Naive thymus-derived CD8-positive, alpha-beta T cell (primary cell): ENCODE measurements at places on chromosomes 5 and 9.

DNA sequence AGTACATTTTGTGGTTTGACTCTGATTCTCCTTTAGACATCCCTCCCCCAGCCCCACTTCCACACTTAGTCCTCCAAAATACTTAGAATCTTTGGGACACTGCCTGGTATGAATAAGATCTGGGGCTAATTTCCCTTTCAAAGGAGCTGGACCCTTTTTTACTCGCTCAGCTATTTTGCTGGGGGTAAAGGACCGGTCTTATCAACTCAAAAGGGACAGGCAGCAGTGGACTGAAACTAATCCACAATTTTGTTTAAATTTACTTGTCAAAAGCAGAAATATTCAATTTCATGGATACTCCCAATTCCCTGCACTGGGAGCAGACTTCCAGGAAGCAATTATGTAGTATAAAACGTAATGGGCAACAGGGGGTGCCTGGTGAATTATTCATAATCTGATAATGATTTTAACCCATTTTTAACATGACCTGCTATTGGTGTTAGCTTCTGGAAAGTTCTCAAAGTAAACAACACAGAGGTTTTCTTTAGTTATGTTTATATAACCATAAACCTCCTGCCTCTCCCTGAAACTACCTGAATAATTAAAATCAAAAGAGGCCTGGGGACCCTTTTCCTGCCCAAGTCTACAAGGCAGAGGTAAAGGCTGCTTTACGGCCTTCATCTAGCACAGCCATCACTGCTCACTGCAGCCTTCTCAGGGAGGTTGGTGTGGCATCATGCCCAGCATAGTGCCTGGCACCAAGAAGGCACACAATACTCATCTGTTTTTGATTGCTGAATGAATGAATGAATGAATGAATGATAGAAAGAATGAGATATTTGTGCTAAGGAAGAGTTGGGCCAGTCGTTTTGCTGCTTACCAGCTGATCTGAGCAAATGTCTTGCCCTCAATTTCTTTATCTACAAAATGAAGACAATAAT is 44.2 kb upstream of the GNPDA1 start:
- DNase-seq, result no peak

DNA sequence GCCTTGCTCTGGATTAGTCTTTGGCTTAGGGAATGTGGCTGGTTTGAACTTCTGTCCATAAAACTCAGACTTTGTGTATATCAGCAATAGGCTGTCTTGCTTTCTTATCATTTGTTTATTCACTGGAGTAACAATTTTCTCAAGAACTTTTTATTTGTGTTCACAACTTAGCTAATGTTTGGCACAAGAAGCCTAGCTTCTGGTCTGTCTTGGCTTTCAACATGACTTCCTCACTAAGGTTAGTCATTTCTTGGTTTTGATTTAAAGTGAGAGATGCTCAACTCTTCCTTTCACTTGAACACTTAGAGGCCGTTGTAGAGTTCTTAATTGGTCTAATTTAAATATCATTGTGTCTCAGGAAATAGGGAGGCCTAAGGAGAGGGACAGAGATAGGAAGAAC is 4.9 kb downstream of the FBXO38 start:
- no peak for DNase-seq

DNA sequence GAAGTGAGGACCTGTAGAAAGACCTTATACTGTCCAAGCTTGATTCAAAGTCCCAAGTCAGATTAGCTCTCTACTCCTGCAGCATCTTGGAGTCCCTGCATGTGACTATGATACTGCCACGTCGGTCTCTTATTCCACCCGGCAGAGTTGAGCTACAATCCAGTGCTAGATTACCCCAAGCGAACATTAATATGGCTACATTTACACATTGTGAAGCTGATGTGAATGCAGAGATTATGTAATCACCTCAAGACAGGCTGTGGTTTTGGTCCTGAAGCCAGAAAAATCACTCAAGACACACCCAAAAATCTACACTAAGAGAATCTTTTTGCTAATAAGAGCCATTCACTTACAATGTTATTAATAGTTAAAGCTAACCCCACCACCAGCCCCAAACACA is 116.7 kb downstream of the GNA14 start:
- DNase-seq, result no peak

GRCh38 chr9:29348999-29349398 is 1775.7 kb upstream of the C9orf72 start:
- no peak for DNase-seq

DNA sequence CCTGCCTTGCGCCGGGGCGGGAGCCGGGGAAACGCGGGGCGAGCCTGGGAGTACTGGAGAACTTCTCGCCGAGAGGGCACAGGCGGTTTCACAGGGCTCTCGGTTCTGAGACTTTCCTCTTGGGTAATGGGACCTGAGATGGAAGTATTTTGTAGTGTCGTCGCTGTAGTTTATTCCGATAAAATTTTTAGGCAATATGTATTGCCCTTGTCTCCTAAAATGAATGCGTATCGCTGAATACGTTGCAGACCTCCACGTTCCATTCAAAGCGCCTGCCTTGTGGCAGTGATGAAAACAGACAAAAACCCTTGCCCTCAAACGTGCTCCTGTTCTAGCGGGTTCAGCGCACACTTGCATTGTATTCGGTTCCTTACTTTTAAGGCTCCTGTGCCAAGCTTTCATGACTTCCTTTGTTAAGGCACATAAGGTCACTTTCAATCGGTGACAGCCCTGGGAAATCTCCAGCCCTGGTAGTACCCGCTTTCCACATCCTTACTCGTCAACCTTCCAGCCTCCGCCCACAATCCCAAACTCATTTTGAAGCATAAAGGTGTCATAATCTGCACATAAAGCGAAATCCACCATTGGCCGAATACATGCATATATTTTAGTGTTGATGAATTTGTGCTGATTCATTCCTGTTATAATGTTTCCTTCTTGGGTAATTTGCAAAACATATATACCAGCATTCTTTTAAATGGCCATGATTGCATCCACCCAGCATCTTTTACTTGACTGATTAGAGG is 694 bp downstream of the RMI1 start:
- DNase-seq, result no peak

- no peak for DNase-seq
Observed at GRCh38 chr5:32435383-32435782, 9.2 kb downstream of the ZFR start.
